ENCODE measurements at places on chromosomes 2 and 18.

DNA sequence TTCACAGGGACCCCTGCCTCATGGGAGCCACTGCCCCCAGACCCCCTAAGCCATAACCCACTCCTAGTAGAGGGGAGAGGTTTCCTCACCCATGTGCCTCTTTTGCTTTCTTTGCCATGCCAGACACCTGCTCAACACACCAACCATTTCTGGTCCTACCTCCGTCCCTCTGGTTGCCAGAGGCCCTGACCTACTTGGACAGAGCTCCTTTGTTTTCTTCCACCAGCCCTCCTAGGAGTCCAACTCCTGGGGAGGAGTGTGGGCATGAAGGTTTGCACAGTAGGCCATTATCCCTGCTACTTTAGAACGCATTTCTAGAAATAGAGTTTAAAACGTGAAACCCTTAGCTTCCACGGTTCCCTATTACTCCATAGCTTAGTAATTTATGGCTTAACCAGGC is 76.6 kb upstream of the FAM237A start:
- DNase-seq = no peak

DNA sequence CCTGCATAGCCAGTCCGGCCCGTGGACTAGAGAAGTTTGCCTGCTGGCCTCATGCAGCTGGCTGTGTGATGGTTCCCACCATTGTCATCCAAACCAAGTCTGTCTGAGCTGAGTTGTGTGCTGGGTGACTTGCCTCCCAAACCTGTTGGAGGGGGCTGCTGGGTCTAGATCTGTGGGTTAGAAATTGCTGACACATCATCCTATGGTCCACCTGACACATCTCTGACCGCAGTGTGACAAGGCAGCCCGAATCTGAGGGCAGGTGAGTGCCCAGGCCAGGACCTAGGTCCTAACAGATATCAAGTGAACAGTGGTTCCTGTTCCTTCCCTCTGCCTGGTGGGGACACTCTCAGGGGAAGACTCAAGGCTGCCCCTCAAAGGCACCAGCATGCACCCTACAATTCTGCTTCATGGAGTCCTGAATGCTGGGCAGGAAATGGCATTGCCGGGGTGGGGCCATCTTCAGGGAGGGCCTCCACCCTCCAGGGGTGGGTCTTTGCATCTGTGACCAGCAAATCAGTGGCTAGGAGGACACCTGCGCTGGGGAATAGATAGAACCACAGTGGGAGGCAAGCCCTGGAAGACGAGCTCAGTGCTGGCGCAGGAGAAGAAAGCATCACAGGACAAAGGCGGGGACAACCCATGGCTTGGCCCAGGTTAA is 117.9 kb upstream of the ID2 start:
- DNase-seq = no peak

GRCh38 chr18:67410075-67411070 is 106.1 kb downstream of the DSEL start:
- no peak for DNase-seq

- no peak for DNase-seq
These were observed 62.6 kb upstream of the SLC16A14 start for GRCh38 chr2:230131366-230131765.

- no peak for DNase-seq
These were observed 201.2 kb downstream of the CCDC178 start for GRCh38 chr18:33239298-33239697.

GRCh38 chr2:193824474-193824873 is 1629.7 kb upstream of the TMEFF2 start:
- no peak for DNase-seq

GRCh38 chr2:229974266-229974665 is 52.0 kb downstream of the FBXO36 start:
- DNase-seq = no peak

GRCh38 chr18:72672364-72673184 is 128.4 kb upstream of the CBLN2 start:
- DNase-seq = no peak

- DNase-seq = no peak
These were observed 682.0 kb upstream of the RAB6C start for GRCh38 chr2:129297430-129297829.

All from T-cell (primary cell).